ENCODE measurements at places on chromosomes 2 and 18.

GRCh38 chr2:174333017-174333371 lies 1.8 kb upstream of the SP9 start:
- DNase-seq = no peak

DNA sequence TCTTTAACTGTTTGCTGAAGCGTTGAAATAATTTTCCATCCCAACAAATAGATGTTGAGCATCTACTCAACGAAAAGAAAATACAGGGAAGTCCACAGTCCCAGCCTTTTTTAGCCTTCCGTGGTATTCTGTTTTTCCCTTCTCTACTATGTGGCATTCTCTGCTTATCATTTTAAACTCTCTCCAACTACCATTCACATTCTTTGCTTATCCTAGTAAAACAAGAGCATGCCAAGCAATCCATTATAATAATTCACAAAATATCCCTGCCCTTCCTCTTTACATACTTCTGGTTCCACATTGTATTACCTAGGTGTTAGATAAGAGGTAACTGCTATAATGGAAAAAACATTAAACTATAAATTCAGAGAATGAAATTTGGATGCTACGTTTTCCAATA lies 1.6 kb upstream of the SESTD1 start:
- DNase-seq = no peak

GRCh38 chr2:151120011-151120410 lies 141.7 kb downstream of the RBM43 start:
- DNase-seq = no peak

DNA sequence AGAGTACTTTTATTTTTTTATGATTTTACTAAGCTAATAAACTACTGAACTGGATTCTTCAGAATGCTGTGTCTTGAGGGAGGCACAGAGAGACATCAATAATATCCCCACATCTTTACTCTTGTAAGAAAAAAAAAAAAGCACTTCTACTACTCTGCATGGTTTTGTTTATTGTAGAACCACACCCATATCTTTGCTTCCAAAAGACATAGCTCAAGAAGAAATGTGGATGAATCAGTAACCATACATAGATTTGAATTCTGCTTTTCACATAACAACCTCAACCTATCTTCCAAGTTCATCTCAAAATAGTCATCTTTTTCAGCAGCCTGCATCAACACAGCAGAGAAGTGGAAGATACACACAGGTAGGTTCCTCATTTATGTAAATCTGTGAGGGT lies 12.2 kb upstream of the COL5A2 start:
- DNase-seq = peak; percentile 41

- no peak for DNase-seq
Observed at GRCh38 chr2:133135035-133135654, 433.1 kb downstream of the NCKAP5 start.

GRCh38 chr2:39399570-39399969 lies 37.5 kb downstream of the MAP4K3 start:
- DNase-seq = no peak

- DNase-seq = peak; percentile 24
Observed at GRCh38 chr18:49668574-49669275, 106.9 kb downstream of the LIPG start.

- no peak for DNase-seq
Observed at GRCh38 chr2:147320146-147320545, 524.7 kb upstream of the ACVR2A start.

DNA sequence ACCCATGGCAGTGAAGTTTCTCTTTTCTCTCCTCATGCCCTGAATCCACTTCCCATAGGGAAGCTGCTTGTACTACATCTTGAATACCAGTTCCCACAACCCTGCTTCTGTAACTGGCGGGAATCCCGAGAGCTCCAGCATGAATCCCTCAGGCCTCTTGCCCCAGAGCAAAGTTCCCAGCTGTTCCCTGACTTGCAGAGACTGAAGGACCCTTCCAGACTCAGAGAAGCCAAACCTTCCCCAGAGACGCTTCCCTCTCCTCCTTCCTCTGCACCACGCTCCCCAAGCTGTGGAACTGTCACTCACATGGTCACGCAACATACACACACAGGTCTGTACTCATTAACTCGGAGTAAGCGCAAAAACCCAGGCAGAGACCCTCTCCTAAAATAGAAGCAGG lies 26.4 kb downstream of the TRAPPC12 start:
- DNase-seq = no peak

GRCh38 chr2:240569998-240570530 lies 1.8 kb downstream of the RNPEPL1 start:
- DNase-seq = no peak

DNA sequence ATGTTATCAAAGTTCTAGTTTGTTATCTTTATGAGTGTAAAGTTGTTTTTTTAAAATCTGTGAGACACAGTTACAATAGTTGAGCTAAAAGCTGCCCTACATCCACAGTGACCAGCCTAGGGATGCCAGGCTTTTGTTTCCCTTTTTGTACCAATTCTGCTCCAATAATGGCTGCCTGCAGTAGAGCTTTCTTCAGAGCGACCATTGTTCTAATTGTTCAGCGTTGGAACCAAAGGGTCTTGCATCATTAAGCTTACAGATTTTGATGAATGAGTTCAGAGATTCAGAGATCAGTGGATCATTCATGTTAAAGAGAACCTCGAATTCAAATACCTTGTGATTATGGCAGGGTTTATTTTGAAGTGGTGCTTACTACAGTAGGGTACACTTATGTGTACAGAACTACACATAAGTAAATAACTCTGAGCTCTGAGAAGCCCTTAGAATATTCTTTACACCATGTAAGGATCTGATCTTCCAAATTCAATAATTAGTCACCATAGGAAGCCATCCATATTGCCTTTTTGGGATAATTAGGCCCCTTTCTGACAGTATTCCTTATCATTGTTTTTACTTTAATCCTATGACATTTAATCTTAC lies 157.9 kb downstream of the MYO1B start:
- DNase-seq = no peak

DNA sequence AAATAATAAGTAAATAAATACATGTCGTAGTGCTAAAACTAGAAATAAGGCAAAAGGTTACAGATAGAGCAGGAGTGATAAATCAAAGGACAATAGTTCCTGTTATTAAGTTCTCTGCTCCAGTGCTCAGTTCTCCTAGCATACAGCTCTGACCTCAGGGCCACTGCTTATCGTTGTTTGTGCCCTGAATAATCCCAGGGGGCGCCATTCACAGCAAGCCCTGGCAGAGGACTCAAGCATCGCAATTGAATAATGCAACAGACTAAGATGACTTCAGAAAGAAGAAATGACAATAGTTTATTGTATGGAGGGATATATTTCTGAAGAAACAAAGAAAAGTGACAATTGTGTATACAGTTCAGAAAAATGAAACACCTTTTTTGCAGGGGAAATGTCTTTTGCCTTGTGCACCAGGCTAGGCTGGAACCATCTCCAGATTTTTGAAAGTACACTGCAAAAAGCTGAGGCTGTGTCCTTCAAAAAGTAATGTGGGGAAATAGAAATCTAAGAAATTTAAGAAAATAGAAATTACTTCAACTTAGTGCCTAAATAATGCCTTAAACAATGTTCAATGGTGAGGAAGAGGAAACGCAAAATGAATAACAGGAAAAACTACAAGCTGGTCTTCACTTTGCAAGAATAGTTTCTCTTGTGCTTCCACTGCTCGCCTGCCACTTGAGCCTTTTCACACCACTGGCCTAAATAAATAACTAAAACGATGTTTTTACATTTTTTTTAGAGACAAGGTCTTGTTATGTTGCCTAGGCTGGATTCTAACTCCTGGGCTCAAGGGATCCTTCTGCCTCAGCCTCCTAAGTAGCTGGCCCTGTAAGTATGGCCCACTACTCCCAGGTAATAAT lies 19.0 kb upstream of the CCNYL1 start:
- DNase-seq = no peak

GRCh38 chr2:169480079-169480465 lies 778 bp downstream of the BBS5 start:
- peak; percentile 18 for DNase-seq

DNA sequence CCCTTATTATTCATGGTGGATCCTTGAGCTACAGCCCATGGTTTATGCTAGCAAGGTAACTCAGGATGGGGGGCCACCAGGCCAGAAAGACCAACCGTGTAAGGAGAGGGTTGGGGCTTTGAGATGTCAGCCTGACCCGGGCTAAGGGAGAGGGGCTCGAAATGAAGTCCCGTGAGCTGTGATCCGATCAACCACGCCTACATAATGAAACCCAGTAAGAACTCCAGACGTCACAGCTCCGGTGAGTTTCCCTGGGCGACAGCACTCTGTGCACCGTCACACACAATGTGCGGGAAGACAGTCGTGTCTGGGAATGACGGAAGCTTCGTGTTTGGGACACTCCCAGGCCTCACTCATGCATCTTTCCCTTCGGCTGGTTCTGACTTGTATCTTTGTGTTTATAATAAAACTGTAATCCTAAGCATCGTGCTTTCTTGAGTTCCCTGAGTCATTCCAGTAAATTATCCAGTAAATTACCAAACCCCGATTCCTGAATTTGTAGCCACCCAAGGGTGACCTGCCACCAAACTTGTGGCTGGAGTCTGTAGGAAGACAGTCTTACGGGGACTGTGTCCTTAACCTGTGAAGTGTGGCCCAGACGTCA lies 44.2 kb downstream of the CYP27C1 start:
- no peak for DNase-seq

- peak; percentile 48 for DNase-seq
Observed at GRCh38 chr2:19178175-19178574, 180.2 kb downstream of the OSR1 start.

GRCh38 chr2:39378968-39379367 lies 58.1 kb downstream of the MAP4K3 start:
- DNase-seq = no peak

- peak; percentile 25 for DNase-seq
Observed at GRCh38 chr18:33116376-33116775, 324.1 kb downstream of the CCDC178 start.

DNA sequence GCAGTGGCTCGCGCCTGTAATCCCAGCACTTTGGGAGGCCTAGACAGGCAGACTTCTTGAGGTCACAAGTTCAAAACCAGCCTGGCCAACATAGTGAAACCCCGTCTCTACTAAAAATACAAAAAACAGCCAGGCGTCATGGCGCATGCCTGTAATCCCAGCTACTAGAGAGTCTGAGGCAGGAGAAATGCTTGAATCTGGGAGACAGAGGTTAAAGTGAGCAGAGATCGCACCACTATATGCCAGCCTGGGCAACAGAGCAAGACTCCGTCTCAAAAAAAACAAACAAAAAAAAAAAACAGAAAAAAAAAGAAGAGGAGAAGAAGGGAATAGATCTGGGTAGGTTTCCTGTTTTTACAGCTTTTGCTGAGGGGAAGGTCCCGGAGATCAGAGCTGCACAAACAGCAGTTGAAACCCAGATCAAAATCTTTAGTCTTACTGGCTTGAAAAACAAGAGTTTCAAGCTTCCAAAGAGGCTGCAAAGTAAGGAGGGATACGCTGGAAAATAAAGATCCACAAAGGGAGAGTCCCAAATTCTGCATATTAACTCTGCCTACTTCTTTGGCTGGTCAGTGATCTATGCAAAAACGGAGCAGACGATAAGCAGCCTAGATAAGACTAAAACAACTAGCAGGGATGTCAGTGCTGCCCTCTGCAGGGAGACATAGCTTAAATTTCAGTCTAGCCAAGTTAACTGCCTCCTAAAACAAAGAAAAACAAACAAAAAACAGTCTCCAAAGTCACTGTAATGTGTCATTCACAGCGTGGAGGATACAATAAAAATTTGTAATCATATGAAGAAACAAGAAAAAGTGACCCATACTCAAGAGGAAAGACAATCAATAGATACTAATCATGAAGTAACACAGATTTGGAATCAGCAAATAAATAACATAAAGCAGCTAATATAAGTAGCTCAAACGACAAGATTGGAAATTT lies 74.1 kb downstream of the TLK1 start:
- DNase-seq = peak; percentile 77

- no peak for DNase-seq
Observed at GRCh38 chr2:172013396-172013795, 13.6 kb downstream of the METAP1D start.

DNA sequence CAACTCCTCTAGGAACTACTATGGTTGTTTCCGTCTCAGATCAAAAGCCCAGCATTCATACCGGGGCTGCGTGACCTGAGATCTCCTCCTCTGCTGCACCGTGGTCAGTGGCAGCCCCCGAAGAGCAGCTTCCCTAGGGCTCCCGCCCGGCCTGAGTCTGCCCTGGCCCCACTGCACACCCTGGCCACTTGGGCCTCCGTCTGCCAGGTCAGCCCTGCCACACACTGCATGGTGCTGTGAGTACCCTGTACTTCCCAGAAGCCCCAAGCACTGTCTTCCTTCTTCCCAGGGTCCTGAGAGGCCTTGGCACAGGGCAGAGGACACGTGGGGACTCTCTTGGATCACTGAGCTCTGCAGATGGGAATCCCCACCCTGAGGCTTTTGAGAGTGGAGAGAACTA lies 81.5 kb upstream of the GPC1 start:
- no peak for DNase-seq

DNA sequence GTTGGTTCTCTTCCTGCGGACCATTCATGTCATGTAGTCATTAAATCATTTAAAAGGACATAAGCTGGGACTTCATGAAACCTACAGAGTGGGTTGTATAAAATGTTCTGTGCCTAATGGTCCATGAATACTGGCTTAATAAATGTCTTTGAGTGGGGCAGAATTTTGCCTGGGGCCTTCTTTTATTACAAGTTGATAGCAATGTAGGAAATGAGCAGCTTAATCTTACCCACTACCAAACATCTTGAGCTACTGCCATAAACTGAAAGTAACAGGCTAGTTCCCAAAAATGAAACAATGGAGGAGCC lies 130.9 kb downstream of the TMEM17 start:
- DNase-seq = no peak

GRCh38 chr2:223096235-223096970 lies 44.4 kb downstream of the KCNE4 start:
- peak; percentile 37 for DNase-seq

GRCh38 chr2:238862701-238863100 lies 14.8 kb downstream of the TWIST2 start:
- no peak for DNase-seq

GRCh38 chr2:8337321-8337720 lies 344.5 kb upstream of the ID2 start:
- no peak for DNase-seq

- DNase-seq = peak; percentile 31
Observed at GRCh38 chr18:41593171-41593675, 361.8 kb upstream of the PIK3C3 start.

DNA sequence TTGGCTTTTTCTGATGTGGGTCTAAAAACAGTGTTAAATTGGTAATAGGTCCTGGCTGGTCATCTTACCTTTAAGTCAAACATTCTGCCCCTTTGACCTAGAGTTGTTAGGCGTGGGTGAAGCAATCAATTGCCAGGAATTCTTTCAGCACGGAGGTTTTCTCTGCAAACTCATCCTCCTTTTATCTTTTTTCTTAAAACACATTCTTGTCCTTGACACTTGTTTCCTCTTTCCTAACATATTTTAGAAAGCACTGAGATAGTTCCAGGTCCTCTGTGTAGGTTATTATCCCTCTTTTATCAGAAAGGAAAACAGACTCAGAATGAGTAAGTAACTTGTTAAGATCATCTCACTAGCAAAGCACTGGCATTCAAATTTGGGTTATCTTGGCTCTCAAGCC lies 18.6 kb upstream of the AP1S3 start:
- DNase-seq = peak; percentile 11
